ENCODE measurements at places on chromosomes 7 and 10.

DNA sequence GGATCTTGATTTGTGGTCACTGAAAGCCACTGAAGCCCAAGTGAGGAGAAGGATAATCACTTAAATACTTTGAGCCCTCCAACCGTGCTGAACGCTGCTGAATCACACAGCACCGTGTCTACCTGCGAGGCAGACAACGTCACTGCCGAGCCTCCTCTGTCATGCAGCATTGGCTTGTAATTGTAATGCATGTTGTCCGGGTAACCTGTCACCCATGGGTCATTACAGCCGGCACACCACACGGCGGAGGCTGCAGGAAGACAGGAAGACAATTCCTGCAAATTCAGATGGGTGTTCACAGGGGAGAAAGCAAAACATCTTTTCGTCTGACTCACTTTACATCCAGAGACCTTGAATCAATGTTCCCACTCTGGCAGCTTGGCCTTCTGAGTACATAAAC lies 546.1 kb upstream of the FOXK1 start:
- no peak for DNase-seq

GRCh38 chr10:89037096-89037495 lies 46.5 kb downstream of the FAS start:
- no peak for DNase-seq

DNA sequence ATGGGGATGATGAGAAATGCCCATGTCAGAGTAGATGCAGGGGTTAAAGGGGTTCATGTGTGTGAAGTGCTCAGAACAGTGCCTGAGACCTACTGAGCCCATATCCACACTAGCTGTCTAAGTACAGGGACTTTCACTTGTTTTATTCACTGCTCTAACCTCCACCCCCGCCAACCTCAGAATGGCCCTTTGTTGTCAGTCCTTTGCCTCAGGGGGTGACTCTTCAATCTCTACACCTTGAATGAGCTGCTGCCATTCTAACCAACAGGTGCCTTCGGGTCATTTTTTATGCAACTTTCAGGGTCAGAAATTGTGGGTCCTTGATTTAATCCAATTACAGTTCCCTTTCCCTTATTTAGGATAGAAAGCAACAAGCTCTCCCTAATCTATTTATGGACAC lies 26.2 kb downstream of the VSTM4 start:
- DNase-seq: no peak

DNA sequence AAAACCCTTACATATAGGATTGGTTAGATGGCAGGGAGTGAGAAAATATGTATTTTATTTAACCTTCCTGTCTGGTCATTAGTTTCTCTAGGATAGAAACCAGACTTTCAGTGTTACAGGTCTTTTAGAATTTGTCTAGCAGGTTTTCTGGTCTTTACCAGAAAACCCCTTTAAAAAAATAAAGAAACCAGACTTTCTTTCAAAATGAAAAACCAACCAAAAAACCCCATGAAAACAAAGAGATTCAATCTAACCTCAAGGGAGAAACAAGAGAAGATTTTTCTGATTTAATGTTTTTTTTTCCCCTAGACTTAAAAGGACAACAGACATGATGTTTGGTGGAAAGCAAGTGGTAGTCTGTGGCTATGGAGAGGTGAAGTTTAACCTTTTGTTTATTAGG lies 28.7 kb upstream of the STRIP2 start:
- DNase-seq: no peak

DNA sequence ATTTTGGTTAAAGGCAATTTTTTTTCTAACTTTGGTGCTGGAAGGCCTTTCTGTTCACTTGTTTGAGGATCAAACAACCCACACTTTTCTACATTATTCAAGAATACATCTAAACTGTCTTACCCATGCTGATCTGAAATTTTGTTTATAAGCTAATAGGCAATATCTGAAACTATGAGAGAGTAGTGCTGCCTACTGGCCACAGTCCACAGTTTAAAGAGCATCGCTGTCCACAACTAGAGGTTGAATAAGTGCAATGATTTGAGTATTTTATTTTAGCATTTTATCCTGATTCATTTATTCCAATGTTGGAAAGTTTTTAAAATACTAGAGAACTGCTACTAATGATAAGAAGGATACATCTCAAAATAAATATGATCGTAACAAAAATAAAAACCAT lies 306.9 kb downstream of the ELMO1 start:
- DNase-seq: no peak

- peak; percentile 58 for DNase-seq
Measured at GRCh38 chr10:122127943-122128342, 139.0 kb downstream of the TACC2 start.

DNA sequence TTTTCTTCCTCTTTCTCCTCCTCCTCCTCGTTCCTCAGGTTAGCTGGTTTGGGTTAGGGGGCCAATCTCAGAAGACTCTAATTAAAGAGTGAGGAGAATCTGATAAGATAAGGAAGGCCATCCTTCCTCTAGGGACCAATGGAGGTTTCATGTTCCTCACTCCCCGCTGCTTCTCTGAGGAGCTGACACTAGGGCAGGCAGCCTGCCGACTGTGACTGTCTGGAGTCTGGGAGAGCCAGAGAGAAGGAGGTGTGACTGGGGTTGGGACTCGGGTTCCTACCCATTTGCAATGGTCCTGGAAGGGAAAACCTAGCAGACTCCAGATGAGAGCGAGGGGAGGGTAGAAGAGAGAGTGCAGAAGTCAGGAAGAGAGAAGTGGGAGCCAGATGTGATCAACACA lies 15.3 kb downstream of the PAX2 start:
- DNase-seq: no peak

GRCh38 chr7:153381275-153382040 lies 621.9 kb downstream of the ACTR3B start:
- no peak for DNase-seq

DNA sequence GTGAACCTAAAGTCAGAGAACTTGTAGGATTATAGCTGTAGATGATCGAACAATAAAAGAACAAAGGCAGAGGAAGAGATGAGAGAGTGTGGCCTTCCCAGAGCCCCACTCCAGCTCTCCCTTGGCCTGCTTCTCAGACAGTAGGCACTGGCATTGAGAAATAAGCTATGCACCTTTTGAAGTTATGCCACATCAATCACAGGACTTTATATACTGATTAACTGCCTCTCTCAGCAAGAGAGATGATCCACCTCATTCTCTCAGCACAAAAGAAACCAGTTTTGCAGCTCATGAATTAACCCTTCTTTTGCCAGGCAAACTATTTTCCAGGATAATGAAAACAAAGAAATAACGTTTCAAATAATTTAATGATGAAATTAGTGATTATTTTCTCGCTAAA lies 22.0 kb upstream of the CTTNBP2 start:
- no peak for DNase-seq

DNA sequence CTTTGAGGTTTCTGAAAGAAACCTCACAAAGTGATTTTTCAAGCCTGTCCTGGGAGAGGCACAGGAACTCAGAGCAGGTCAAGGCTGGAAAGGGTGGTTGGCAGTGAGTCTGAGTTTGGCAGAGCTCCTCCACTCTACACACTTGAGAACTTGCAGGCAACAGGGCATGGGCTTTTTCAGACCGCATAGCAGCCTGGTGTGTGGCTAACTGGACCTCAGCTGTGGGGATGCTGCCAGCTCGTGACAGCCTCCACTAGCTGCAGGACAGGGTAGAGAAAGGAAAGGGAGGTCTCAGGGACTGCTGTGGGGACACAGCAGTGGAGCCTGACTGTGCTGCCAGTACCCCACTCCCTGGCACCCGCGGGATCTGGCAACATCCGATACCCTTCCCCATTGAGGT lies 2.6 kb downstream of the CDHR1 start:
- no peak for DNase-seq

DNA sequence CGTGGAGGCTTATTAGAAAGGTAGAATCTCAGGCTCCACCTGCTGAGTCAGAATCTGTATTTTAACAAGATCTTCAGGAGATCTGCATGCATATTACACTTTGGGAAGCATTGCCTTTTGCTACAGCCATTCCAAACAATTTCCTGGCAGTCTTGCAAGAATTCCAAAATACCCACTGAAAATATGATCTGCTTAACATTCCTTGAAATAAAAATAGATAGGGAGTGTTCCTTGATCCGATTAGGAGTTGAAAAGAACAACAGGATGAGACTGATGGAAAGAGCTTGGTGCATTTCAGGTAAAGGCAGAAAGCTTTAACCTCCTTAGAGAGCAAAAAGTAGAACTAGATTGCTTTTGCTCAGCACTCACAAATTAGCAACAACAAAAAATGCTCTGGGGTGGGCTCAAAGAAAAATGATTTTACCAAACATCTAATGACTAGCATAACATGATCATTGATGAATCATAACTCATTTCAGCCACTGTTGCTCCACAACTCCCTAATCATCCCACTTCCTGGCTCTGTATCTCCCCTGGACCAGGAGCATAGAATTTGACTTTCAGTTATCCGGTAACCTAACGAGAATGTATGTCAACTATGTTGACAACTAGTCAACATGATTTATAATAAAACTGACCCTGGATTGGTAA lies 115.2 kb downstream of the RNLS start:
- no peak for DNase-seq

DNA sequence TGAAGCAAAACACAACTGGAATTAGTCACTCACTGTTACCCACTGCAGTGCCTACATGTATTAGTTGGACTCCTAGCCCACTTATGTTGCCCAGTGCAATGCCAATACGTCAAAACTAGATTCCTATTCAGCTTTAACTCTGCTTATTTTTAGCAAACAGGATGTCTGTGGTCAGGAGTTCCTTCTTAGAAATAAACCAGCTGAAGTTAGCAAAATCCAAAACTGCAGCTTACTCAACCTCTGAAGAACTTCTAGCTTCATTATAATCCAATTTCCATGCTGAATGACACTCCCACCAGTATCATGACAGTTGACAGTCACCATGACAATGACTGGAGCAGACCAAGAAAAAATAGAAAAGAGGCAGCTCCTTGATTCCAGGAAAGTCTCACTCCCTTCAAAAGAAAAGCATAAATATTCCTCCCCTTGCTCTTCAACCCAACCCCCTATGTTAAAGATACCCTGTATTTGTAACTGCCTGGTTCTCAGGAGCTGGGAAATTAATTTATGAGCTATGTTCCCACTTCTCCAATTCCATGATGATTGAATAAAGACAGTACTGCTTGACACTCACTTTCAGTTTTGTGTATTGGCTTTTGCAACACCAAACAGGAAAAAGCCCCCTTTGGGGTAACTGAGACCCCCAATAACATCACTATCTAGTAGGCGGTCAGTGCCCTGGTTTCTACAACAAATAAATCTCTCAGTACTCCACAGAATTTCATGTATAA lies 327.4 kb downstream of the SORCS1 start:
- DNase-seq: no peak

DNA sequence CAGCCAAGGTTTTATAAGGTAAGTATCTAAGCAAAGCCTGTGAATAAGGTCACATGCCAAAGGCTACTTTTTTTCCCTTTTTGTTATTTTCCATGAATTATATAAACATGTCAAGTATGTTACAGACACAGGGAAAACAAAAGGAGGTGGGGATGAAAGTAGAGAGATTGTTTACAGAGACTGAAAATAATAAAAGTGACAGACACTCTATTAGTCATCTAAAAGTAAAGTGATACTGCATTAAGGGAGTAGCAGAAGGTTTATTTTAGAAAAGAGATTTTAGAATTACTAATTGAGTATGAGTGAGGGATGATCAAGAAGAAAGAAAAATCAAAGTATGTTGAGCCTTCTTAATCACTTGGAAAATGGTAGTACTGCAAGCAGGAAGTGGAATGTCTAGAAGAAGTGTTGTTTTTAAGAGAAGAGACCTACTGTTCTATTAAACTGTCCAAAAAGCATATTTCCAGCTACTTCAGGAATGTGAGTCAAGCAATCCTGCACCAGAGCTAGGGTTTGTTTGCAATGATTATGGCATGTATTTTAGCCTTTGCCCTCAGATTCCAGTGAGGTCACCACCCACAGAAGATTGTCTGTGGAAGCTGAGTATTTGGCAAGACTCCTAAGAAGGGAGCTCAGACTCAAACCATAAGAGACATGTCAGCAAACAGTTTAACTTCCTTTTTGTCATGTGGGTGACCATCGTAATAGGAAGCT lies 177.9 kb upstream of the PLXDC2 start:
- peak; percentile 81 for DNase-seq

Measured in RPMI7951 (cell line).